ENCODE measurements at places on chromosomes 16 and 17.

GRCh38 chr17:33686171-33686570, 393.1 kb upstream of the ASIC2 start:
- no peak for DNase-seq

- DNase-seq, result no peak
These were observed 10.6 kb upstream of the SUZ12 start for GRCh38 chr17:31926100-31926729.

DNA sequence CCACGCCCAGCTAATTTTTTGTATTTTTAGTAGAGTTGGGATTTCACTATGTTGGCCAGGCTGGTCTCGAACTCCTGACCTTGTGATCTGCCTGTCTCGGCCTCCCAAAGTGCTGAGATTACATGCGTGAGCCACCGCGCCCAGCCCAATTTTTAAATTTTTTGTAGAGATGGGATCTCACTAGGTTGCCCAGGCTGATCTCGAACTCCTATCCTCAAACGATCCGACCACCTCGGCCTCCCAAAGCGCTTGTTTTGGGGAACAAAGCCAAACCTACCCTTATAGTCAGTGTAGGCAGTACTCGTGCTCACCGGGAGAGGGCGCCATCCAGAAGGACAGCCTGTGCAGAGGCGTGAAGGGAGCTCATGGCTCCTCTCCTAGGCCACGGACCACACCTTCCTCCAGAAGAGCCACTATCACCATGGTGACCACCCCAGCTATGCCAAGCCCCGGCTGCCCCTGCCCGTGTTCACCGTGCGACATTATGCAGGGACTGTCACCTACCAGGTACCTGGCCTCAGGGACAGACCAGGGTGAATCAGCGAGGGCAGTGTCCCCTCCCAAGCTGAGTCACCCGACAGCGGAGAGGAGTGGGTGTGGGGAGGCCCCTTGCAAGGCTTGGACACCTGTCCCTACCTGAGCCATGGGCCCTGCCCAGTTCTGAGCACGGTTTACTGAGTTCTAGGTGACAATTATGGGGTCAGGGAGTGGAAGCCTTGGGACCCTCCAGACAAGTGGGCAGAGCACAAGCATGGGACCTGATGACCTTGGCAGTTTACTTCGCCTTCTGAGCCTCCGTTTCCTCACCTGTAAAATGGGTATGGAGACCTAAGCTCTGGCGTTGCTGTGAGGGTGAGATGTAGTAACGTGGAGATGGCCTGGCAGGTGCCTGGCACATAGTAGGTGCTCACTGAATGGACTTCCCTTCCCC, 13.7 kb downstream of the MYO15B start:
- DNase-seq, result peak; percentile 62

DNA sequence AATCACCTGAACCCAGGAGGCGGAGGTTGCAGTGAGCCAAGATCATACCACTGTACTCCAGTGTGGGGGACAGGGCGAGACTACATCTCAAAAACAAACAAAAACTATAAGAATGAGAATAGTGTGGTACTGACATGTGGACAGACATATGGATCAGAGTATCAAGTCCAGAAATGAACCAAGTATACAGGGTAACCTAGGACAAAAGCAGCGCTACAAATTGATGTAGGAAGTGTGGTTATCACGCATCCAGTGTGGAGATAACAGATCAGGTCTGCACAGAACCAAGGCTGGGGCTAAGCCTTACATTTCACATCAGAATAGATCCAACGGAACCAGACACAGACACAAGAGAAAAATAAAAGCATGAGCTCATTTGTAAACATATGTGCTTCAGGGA, 23.0 kb upstream of the C16orf95 start:
- DNase-seq, result no peak

DNA sequence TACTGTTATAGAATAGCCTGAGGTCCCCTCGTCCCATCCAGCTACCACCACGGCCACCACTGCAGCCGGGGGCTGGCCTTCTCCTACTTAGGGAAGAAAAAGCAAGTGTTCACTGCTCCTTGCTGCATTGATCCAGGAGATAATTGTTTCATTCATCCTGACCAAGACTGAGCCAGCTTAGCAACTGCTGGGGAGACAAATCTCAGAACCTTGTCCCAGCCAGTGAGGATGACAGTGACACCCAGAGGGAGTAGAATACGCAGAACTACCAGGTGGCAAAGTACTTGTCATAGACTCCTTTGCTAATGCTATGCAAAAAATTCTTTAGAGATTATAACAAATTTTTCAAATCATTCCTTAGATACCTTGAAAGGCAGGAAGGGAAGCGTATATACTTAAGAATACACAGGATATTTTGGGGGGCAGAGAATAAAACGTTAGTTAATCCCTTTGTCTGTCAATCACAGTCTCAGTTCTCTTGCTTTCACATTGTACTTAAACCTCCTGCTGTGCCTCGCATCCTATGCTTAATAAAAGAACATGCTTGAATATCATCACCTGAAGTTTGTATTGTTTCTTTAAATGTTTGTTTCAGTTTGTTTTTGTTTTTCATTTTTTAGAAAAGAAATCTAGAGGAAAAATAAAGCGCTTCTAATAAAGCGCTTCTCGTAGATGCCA, 388.3 kb downstream of the MAF start:
- no peak for DNase-seq

DNA sequence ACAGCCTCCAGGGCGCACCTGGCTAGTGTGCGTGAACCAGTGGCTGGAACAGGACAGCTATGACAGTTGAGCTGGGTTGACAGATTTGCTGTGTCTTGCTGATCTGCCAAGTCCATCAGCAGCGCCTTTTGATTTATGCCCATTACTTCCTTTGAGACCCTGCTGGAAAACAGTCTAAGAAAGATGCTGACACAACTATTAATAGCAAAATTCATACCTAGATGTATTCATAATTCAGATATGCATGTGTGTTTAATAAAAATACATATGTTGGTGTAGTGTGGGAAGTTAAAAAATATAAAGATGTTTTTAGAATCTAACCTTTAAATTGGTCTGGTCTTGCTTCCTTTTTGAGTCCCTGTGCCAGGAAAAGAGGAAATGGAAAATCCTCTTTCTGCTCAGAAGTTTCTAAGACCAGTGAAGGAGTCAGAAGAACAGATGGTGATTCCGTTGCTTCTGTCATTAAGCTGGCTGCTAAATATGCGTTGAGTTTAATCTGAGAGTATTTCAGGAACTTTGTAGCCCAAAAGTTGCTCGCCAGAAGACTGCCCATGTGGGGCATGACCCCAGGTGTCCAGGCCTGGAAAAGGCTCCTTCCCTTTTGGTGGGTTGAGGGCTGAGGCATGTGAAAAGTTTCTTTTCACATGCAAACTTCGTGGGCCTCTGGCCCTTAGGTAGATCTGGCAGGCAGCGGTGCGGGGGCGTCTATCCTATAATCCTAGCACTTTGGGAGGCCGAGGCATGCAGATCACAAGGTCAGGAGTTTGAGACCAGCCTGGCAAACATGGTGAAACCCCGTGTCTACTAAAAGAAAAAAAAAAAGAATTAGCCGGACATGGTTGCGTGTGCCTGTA, 40.0 kb upstream of the ENDOV start:
- DNase-seq, result no peak

DNA sequence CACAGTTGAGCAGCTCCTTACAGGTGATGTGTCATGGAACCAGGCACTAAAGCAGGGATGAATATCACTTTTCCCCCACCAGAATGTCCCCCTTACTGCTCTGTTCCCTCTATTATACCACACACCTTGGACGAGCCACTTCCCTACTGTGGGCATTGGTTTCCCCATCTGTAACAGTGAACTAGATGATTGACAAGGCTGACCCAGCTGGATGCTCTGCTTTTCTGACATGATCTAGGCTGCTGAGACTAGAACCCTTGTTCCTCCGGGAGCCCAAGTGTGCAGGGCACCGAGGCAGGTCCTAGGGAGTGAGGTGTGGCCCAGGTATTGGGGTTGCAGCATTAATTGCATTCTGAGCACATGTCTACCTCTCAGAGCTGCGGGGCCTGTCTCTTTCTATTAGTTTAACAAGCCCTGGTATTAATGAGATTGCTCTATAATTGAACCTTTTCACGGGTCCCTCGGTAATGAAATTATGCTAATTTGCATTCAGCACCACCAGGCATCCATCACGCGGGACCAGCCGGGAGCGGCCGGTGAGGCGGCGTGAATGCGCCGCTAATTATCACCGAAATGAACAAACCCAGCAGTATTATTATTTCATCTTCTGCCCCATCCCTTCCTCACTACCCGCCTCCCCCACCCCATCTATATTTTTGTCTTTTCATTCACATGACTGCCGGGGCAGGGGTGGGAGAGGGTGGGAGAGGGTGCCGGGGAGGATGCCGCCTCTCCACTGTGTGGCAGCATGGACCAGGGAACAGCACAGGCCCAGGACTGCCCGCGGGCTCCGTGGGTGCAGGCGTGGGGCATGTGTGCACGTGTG, 121.1 kb downstream of the CYLD start:
- DNase-seq, result no peak

DNA sequence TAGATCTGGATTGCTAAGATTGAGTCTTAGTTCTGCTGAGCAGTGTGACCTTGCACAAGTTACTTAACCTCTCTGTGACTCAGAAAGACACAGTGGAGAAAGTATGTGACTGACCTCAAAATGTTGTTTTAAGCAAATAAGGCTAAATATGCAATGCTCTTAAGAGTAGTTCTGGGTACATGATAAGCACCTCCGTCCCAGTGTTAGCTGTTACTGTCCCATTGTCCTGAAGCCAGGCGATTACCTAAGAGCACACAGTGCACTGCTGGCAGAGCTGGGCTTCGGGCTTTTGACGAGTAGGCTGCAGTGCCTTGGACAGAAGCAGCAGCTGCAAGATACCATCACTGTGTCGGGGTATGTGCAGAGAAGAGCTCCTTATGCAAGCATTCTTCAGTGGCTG, 32.7 kb upstream of the FOXF1 start:
- DNase-seq, result no peak

- DNase-seq, result no peak
These were observed 6.8 kb downstream of the MYO1D start for GRCh38 chr17:32870027-32870670.

DNA sequence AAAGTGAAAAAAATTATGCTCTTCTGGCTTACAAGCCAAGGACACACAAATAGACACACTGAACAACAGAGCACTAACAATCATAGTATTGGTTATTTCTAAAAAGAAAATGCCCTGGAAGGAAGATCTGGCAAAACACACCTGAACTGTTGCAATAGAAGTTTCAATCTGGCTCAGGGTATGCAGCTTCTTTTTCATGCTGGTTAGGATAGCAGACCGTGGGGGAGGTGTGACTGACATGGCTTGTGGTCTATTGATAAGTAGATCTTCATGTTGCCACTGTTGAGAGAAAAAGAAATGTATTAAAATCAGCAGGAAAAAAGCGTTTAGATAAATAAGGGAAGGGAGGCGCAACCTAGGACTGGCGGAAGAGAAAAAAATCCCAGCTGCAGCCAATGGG, 26.5 kb upstream of the ARL6IP1 start:
- DNase-seq, result no peak

DNA sequence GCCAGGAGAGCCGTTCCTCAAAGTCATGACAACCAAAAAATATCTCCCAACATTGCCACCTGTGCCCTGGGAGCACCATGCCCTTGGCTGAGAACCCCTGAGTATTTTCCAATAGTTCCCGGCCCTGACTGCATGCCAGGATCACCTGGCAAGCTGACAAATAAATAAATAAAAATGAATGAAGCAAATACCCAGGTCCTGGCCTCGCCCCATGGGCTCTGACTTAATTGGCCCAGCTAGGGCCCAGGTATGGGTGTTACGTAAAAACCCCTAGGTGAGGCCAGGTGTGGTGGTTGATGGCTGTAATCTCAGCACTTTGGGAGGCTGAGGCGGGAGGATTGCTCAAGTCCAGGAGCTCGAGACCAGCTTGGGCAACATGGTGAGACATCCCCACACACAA, 2.7 kb upstream of the C16orf74 start:
- no peak for DNase-seq

DNA sequence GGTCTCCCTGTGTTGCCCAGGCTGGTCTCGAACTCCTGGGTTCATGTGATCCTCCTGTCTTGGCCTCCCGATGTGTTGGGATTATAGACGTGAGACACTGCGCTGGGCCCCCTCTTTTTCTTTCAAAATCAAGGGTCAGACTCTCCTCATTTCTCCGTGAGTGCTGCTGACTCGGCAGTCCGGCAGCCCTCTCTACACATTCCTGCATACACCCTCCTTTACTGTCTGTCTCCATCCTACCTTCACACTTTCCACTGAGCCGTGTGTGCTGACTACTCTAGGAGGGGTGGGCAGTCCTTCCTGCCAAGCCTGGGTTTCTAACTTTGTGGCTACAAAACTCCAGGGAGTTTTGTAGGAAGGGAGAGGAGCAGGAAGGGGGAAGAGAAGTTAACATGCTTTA, 195.2 kb downstream of the PARN start:
- DNase-seq, result no peak

DNA sequence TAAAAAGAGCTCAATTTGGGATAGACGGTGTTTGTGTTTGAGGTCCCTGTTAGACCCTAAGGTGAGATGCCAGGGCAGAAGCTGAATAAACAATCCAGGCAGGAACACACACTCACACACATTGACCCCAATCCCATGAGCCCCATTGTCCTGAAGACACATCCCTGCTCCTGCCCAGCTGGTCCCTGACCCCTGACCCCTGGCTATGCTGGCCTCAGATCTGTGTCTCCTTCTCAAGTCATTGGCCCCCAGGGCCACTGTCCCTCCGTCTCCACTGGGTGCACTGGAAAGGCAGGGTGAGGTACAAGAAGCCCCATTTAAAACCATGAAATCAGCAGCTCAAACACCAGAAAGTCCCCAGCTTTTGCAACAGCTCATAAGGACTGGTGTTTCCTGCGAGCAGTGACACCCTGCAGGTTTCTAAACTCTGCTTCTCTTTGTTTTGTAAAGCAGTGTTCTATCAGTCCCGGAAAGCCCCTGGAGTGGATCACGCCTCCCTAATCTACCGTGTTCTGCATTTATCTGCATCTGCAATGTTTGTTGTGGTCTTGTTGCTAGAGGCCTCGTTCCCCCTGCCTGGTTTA, 18.0 kb upstream of the ASGR2 start:
- DNase-seq, result peak; percentile 65

- peak; percentile 34 for DNase-seq
These were observed 56.2 kb downstream of the PRMT7 start for GRCh38 chr16:68367030-68367429.

DNA sequence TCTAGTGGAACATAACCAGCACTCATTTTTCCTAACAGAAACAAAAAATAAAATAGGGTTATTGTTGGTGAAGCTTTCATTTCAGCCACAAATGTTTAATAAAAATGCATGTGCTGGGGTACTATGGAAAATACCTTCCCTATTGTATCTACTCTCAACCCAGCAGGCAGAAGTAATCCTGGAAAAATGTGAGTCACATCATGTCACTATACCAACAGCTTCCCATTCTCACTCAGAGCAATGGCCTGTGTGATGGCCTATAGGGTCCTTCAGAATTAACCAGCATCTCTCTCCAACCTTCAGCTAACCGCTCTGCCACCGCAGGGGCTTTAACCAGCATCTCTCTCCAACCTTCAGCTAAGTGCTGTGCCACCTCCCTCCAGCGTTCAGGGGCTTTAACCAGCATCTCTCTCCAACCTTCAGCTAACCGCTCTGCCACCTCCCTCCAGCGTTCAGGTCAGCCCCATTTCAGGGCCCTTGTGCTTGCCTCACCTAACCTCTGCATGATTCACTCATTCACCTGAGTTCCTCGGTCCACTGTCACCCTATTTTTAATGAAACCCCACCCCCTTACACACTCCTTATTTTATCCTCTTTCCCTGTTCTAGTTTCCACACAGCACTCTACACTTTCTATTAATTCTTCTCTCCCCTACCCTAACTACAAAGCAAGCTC, 34.0 kb downstream of the UBE2G1 start:
- DNase-seq, result no peak

- no peak for DNase-seq
These were observed 6.6 kb downstream of the ADAD2 start for GRCh38 chr16:84197466-84198128.

- no peak for DNase-seq
These were observed 211.6 kb downstream of the WWOX start for GRCh38 chr16:78310990-78311561.

- DNase-seq, result no peak
These were observed 160.9 kb downstream of the MAP2K6 start for GRCh38 chr17:69575346-69575761.
